ENCODE measurements at places on chromosomes 6 and 20. TPM values are rescaled to one million over a fixed set of nuclear protein-coding genes. Genes with fewer than 3 reads are reported as not detected.

The GDAP1L1 gene
- not detected for total RNA-seq

The CARMIL1 gene
- 12.8 TPM for total RNA-seq

The PDYN gene
- not detected for total RNA-seq

The TRDN gene
- total RNA-seq = not detected

The LY6G6C gene
- not detected for total RNA-seq
